ENCODE measurements at places on chromosomes 1 and 21.
A peak's percentile ranks its signal among the peaks of the same experiment; 100 is the strongest.

GRCh38 chr1:17539477-17540254 lies at the start of gene ARHGEF10L:
Gene ARHGEF10L (plus strand): TSS chr1:17539698. CDS start chr1:17580596, 40,898 bp downstream.
- no peak for DNase-seq

GRCh38 chr1:83761167-83762038 lies 237.5 kb downstream of the TTLL7 start:
- DNase-seq: no peak

DNA sequence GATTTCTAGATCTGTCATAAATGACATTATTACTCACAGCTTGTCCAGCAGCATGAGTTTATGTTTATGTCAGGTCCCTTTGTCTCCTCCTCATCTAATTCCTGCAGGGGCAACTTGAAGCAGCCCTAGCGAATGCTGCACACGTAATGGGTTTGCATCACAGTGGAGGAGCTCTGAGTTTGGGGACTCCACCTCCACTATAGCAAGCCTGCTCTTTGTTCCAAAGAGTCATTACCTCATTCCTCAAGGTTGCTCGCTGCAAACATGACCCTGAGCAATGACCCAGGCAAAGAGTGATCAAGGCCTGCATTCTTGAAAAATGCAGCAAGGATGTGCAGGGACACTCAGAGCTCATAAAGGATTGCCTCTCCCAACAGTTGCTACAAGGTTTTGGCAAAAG lies 261.9 kb downstream of the HHIPL2 start:
- DNase-seq: no peak

DNA sequence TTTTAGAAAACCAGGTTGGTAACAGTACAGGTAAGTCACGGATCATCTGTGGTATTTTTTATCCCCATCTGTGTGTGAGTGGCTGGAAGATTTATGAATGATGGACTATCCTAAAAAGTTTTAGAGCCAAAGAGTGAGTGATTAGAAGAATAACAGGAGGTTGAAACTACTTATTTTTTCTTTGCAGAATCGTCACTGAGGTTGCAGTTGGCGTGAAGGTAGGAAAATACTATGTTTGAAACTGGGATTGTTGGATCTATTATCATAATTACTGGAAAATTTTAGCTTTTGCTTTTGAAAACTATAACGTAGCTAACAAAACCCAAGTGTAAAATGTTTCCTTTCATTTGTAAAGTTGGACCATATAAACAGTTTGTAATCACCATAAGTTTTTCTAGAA lies 1.8 kb downstream of the PTBP2 start:
- DNase-seq: no peak

DNA sequence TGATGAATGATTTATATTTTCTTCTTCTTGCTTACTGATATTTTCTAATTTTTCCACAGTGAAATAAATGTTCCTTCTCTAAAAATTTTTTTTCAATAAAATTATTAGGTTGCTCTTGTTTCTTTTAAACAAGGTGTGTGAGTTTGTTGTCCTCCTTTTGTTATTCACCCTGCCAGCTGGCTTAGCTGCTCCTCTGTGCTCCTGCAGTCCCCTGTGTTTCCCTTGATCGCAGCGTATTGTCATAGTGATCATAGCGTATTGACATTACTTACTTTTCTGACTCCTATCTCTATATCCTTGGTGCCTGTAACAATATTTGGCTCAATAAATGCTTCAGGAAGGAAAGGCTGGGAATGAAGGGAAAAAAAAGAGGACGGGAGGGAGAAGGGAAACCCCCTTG lies 24.9 kb upstream of the PODN start:
- DNase-seq: no peak

DNA sequence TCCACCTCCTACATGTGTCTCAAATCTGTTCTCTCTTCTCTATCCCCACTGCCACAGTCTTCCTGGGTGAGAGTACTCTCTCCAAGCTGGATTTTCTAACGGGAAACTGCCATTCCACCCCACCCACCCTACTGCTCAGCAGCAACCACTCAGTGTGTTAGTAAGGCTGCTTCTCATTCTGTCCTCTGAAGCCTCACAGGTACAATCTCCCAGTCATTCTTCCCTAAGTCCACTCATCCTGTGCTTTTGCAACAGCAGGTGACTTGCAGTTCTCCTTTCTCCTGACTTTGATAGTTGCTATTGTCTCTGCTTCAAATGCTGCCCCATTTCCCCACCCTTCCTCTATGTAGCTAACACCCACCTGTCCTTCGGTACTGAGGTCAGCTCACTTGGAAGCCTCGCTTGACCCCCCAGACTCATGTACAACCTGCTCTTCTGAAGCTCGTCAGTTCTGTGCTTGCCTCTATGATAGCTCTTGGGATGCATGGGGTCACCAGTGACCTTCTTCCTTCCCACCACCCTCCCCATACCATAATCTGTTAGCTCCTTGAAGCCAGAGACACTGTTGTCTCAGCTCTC lies 188.9 kb downstream of the RRAGC start:
- DNase-seq: no peak

- DNase-seq: no peak
These were observed 353.6 kb upstream of the C1orf87 start for GRCh38 chr1:60427194-60427593.

DNA sequence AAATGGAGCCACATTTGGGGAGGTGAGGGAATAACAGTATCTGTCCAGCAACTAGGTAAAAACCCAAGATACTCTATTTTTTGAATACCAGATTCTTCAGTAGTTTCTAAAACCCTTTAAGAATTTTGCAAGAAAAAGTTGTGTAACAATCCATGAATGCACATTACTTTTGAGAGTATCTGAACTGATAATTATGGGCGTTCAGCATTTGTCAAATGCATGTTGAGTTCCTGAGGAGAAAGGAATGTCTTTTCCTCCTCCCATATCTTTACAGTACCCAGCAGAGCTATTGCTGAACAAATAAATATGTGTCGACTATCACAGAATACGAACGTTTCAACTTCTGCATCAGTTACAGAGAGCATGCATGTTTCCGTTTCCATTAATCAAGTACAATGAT lies 104.5 kb downstream of the PCNX2 start:
- no peak for DNase-seq

DNA sequence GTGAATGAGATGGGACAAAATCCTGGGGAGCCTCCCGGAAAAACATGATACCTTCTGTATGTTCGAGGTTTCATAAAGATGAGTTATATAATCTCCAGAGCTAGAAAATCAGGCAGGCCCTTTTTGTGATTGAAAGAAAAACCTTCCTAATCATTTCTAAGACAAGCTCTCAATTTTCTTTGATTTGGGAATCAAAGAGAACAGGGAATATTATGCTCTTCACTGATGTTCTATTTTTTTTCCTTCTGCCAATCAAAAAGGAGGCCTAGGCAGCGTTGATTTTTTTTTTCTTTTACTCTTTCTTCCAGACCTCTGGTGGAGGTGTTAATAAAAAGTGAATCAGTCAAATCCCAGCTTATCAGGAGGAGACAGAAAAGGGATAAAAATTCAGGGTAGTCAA lies 34.5 kb downstream of the DIRAS3 start:
- DNase-seq: no peak

DNA sequence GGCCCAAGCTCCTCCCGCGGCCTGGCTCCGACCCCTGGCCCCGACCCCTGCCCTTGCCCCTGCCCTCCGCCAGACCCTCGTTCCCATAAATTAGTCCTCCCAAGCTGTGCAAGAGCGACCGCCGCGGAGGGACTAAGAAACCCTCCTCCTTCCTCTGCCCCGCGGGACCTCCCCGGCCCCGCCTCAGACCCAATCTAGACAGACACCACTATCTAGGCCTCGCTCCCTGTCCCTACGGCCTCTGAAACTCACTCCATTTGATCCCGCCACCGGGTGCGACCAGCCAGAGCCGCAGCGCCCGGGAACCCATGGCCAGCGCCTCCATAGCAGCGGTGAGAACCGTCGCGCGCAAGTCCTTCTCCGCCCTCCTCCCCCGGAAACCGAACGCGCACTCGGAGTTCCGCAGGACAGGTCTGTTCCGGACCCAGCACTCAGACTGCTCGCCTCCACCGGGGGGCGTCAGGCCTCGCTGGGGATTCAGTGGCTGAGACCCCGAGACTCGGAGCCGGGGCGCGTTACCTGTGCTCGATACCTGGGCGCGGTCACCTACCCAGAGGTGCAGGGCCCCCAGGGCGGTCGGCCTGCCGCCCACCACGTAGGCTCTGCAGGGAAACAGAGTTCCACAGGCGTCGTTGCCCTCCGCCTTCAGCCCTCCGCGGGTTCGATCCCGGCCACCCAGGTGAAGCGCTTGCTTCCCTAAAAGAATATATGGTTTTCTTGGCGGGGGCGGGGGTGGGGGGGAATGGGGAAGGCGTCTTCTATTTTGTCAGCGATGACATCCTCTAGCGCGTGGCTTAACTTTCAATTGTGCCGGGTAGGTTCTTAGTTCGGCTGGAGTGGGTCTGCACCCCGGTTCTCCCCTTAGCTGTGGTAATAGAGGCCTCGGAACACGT lies at the start of gene MRPL39:
MRPL39 (minus strand) TSS at position 331 of the 893 bp plus-strand sequence; CDS start at position 325, 6 bp downstream.
- peak; percentile 74 for DNase-seq

DNA sequence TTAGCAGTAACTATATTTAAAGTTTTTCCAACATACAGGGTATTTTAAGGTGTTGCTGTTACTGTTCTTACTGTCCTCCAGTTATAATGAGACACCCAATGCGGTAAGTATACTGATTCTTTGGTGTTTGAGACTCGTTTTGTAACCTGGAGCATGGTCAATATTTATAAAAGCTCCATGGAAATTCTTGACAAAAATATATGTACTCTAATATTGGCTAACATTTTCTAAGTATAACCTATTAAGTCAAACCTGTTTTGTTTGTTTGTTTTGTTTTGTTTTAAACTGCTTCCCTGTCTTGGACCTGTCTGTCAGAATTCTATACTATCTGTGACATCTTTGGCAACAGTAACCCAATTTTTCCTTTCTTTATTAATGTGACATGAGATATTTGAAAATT lies 15.9 kb upstream of the CAP1 start:
- no peak for DNase-seq

DNA sequence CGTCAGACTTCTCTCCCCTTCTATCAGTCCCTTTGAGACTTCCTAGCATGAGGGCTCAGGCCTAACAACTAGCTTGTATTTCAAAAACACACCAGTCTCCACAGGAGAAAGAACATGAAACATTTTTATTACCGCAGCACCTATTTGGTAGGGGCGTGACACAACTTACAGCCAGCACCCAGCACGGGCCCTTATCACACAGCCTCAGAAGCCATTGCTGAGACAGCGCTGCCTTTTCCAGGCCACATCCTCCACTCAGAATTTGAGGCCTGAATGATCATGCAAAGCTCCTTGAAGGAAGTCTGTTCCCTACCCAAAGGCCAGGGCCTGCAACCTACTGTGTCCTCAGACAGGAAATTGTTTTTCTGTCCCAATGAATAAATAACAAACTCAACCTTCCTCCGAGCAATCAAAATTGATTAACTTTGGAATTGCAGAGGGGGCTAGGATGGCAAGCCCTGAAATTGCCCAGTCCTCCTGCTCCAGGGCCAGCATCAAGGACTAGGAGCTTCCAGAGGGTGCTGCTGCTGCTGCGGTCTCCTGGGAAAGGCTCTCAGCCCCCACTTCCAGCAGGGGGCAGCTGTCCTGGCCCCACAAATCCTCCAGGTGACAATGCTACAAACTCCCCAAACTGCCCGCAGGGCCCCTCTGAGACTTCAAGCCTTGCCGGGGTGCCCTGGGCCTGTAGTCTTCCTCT lies 94.3 kb upstream of the GALNT2 start:
- no peak for DNase-seq

DNA sequence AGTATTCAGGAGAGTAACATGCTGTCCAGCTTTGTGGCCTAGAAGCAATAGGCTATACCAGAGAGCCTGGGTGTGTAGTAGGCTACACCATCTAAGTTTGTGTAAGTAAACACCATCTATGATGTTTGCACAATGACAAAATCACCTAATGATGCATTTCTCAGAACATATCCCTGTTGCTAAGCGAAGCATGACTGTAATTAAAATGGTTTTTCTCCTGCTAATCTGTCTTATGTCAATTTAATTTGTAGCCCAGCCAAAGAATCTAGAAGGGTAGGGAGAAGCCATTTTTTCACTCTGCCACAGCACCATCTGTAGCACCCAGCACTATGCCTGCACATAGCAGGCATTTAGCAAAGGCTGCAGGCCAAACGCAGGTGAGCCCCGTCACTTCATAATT lies 2.0 kb upstream of the TTC24 start:
- no peak for DNase-seq

DNA sequence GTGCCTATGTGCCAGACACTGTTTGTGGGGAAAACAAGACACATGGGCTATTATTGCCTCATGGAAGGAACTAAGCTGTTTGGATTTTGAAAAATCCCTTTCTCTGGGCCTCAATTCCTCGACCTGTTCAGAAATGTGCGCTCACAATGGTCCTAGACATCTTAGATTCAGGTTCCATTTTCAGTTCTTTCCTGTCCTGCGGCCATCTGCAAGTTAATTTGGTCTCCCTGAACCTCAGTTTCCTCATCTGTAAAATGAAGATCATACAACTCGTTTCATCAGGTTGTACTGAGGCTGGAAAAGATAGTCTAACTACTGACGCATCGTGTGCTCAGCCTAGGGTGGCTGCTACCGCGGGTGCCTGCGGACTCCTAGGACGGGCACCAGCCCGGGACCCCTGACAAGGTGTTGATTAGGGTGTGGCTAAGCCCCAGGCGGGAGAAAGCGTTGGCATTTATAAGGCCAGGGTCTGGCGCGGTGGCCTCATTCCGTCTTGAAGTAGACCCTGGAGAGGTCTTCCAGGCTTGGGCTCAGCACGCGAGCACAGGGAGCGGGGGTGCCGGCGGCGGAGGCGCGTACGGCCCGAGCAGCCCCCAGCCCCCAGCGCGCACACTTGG lies 493 bp upstream of the ELOA start:
- peak; percentile 37 for DNase-seq

DNA sequence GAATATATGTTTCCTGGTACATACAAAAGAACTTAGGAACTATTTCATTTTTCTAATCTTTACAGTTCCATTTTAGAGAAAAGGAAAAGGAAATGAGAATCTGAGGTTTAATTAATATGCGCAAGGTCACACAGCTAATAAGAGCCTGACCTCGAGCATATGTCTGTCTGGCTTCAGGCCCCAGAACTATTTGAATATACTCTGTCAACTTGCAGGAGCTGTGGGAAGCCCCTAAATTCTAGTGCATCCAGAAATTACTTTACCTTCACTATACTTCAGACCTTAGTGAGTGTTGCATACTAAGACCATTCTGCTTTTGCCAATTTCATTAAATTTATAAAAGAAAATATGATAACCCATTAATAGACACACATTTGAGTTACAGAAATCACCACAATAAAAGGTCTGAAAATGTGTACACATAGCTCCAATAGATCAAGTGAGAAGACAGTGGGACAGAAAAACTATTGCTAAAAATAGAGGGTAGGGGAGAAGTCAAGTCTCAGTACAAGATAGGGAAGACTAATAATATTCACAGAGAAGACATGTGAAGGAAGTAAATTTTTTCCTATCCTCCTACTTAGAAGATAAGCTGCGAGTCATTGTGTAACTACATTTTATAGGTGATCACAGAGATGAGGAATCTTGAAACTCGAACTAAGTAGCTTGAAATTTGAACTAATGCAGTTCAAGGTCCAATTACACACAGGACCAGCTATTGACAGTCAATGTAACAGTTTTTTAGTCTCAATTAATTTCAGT lies 3.8 kb downstream of the RGS13 start:
- DNase-seq: no peak

- peak; percentile 25 for DNase-seq
These were observed 1.9 kb downstream of the FTCD start for GRCh38 chr21:46153247-46154154.

- DNase-seq: no peak
These were observed 28.8 kb downstream of the PIK3C2B start for GRCh38 chr1:204465546-204466415.

GRCh38 chr1:181151378-181152326 lies 63.2 kb downstream of the IER5 start:
- no peak for DNase-seq

Data from activated CD4-positive, CD25-positive, alpha-beta regulatory T cell (primary cell).